ENCODE measurements at places on chromosomes 5 and 9.

DNA sequence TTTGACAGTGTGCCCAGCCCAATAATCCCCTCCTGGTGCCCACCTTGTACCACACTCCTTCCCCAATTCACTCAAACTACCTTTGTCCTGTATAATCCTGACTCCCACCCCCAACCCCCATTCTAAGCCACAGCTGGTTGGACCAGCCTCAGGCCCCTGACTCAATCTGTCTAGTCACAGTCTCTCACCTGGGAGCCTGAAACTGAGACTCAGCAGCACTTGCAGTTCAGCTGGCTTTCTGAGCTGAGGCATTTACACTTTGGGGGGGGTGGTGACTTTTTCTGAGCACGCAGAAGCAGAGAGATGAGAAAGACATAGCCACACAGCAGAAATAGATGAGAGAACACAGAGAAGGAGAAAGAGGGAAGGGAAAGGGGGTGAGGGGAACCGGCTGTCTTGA lies 247.3 kb downstream of the MAN2A1 start:
- no peak for DNase-seq

- peak; percentile 19 for DNase-seq
Measured at GRCh38 chr5:97425511-97425910, 242.5 kb upstream of the RIOK2 start.

- DNase-seq, result no peak
Measured at GRCh38 chr9:17987189-17987588, 408.3 kb downstream of the SH3GL2 start.

DNA sequence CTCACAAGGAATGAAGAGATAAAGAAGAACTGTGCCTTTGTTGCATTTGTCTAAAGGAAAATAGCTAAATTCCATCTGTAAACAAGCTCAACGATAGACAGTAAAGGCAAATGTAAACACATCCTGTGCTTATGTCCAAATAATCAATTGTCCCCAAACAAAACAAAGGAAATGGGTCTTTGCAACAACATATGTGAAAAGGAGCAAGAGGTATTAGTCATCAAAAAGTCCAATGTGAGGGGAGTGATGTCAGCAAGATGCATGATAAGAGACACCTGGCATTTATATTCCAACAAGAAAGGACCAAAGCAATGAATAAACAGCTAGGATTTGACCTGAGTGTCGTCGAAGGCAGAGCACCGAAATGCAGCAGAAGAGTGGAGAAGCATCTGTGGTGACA lies 209.1 kb downstream of the ASTN2 start:
- DNase-seq, result no peak

- no peak for DNase-seq
Measured at GRCh38 chr5:147906326-147907095, at the start of gene C5orf46. Gene C5orf46 (minus strand): TSS chr5:147906538. CDS start chr5:147906501, 37 bp downstream.

DNA sequence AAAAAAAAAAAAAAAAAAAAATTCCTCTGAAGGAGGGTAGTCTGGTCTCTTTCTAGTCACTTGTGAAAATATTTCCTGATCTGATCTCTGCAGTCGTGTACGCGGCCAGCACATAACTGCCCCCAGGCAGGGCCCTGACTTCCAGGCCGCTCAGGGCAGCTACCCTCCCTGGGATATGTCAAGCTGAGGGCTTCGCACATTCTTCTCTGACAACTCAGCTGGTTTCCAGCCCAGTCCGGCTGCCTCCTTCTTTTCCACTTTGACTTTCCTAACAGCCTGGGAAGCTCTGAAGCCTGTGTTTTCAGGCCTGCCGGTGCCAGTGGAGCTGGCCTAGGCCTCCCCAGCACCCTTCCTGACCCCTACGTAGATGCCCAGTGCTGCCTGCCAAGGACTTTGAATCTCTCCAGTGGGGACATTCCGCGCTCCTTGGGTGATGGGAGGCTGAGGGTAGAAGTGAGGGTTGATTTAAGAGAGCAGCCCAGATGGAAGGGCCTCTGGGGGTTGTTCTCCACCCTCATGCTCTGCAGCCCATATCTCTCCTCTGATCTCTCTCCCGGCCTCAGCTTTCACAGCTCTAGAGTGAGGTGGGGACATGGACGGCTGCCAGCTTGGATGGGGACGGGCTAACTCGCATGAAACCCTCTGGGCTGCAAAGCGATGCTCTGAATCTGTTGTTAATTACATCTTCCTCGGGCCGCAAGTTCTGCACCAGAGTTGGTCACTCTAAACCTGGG lies 20.7 kb downstream of the COL5A1 start:
- DNase-seq, result no peak

GRCh38 chr9:131692612-131693562 lies 47.0 kb downstream of the RAPGEF1 start:
- no peak for DNase-seq

- DNase-seq, result no peak
Measured at GRCh38 chr9:33731142-33731541, 64.2 kb upstream of the PRSS3 start.

GRCh38 chr5:41363343-41363986 lies 146.9 kb downstream of the PLCXD3 start:
- no peak for DNase-seq

GRCh38 chr5:41256400-41256799 lies 43.1 kb upstream of the C6 start:
- DNase-seq, result no peak

DNA sequence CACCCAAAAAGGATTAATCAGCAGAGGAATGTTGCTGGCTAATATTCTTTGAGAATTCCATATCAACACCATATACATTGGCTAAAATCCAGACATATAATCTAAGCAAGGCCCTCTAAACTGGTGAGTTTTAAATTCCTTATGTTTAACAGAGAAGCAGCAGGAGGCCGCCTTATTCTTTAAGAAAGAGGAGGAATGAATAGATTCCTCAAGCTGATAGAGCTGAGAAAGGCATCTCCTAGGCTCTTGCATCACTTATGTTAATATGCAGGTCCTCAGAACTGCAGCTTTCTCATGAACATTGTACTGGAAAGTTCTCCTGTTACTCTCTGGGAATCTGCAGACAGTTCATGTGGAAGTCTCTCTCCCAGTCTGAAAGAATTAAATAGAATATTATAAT lies 20.1 kb upstream of the SMARCA2 start:
- no peak for DNase-seq

DNA sequence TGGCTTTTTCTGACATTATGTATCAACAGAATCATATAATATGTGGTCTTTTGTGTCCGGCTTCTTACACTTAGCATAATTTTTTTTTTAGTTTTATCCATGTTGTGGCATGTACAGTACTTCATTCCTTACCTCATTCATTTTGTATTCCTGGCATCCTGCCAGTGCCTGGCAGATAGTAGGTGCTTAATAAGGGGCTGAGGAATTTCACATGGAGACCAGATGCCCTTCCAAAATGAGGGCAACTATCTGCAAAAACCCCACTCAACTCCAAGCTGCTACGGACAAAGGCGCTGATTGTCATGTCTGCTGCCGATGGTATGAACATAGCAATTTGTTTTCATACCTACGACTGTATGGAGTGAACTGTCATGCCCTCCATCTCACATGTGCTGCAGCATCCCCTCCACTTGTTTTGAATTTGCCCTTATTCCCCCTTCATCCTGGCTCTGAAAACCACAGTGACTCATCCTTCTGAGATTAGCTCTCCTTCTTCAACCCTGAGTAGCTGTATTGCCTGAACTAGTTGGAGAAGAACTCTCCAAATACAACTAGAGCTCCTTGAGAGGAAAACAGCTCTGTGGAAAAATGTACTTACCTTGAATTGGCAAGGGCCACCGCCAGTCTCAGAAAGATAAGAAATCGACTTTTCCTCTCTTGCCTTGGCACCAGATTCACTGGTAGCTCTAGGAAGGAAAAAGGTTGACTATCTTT lies 41.3 kb upstream of the FOXE1 start:
- peak; percentile 7 for DNase-seq

- DNase-seq, result peak; percentile 24
Measured at GRCh38 chr9:88587182-88587581, 52.2 kb downstream of the NXNL2 start.

GRCh38 chr5:57753446-57753845 lies 270.8 kb upstream of the ACTBL2 start:
- no peak for DNase-seq

- no peak for DNase-seq
Measured at GRCh38 chr5:159850160-159850559, 66.1 kb upstream of the ADRA1B start.

DNA sequence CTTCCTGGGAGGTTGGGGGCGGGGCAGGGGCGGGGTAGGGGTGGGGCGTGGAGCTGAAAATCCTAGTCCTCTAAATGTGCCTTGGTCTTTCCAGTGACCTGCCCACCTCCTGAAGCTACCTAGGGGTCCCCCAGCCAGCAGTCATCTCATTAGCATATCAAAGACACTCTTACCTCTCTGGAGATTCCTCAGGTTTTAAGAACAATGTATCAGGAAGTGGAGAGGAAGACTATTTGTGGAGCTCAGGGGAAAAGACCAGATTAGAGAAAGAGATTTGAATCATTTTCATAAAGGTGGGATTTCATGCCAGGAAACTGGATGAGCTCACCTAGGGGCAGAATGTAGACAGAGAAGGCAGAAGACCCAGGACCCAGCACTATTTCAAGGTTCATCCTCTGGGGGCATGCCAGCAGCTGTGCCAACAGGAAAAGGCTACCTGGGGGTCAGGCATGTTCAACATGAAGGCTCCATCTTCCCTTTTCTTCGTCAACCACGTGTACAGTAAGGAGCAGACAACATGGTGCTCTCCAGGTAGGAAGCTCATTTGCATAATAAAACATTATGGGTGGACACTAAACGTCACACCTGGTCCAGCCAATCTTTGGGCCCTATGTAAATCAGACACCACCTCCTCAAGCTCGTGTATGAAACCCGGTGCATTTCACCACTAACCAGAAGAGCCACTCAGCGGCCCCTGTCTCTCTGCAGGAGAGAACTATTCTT lies 6.9 kb downstream of the GMCL2 start:
- DNase-seq, result no peak

GRCh38 chr5:169064093-169064492 lies 236.8 kb downstream of the SLIT3 start:
- no peak for DNase-seq

DNA sequence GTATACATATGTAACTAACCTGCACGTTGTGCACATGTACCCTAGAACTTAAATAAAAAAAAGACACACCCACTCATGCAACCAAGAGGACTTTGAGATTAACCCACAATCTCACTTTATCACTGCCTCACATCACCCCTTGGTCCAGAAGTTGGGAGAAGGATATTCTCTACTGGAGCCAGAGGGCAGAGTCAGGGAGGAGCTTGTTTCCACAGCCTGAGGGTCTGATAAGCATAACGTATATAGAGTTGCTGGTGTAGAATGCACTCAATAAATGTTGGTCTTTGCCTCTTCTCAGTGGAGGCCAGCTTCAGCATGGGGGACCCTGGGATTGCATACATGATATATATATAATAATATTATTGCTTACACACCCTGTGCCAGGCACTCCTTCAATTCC lies 10.1 kb downstream of the KCNV2 start:
- peak; percentile 60 for DNase-seq

DNA sequence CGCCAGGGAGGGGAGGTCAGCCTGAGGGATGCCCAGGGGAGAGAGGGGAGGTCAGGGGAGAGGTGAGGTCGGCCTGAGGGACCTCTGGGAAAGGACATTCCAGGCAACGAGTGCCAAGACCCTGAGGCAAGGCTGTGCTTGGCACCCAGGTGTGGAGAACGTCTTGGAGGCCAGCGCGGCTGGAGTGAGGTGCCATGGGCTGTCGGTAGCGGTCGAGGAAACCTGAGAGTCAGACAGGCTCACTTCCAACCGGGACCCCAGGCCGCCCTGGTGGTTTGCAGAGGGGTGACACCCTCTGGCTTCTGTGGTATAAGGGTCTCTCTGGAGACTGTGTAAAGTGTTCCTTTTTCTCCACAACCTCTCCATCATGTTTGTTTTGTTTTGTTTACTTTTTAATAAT lies 82.9 kb downstream of the CACNA1B start:
- peak; percentile 10 for DNase-seq

DNA sequence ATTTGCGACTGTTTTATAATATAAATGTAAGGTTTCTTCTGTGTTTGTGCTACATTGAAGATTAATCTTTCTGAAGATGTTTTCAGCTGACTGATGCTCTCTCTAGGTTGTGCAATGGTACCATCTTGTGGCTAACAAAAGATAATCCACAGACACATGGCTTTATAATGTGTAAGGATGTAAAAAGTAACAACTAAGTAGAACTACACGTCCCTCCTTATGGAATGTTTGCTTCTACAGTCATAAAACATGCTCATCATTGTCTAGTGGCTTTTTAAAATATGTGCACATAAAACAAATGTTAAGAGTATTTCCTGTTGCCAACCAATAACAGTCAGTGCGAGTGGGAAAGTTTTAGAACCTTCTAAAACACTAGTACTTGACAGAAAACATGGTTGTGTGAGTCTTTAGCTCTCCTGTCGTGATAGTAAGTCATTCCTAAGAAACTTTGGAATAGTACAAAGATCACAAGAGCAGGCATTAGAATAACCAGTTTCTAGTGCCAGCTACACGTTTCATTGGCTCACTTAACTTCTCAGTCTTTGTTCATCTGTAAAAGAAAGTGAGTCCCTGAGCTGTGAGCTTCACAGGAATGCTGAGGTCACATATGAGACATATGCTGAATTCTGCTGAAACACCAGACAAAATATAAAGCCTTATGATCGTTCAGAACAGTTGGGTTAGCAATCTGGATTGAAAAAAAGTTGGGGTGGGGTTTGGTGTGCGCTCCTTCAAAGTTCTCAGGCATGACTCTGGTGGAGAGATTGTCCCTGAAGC lies 75.7 kb upstream of the GLIS3 start:
- peak; percentile 44 for DNase-seq

DNA sequence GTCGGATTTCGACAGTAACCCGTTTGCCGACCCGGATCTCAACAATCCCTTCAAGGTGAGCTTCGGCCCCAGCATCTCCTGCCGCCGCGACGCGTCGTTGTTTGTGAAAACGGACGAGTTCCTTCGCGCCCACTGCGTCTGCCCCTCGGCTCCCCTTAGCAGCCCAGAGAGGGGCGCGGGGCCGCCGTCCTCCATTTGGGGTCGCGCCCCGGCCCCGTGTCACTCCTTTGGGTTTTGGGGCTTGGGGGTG lies 182 bp downstream of the SCAMP1 start:
- no peak for DNase-seq

- peak; percentile 93 for DNase-seq
Measured at GRCh38 chr9:19184144-19184917, 46.2 kb upstream of the DENND4C start.

DNA sequence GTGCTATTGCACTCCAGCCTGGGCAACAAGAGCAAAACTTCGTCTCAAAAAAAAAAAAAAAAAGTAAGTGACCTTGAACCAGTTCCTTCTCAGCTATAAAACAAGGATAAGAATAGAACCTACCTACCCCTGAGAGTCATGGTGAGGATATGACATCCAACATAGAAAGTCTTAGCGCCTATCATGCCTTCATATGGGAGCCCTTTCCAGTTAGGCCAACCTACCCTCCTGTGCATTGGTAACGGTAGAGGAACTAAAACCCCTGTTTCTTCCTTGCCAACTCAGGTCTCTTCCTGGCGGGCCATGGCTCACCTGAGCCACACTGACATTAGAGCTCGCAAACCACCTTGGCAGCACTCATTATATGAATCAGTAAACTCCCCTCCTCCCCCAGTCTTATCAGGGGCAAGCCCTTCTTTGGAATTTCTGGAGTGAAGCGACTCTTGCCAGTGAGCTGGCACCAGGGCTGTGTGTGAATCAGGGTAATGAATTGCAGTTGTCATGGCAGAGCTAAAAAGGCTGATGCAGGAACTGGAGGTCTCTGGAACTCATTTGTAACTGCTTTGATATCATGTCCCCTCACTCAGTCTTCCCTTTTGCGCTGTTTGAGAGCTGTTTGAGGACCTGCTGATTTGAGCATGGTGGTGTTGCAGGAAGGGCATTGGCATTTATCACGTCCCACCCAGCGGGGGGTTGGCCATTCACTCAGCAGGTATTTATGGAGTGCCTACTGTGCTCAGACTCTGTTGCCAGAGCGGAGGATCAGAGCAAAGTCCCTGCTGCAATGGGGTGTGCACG lies 10.3 kb downstream of the WWC1 start:
- DNase-seq, result no peak
